ENCODE measurements at places on chromosomes 11 and 22.

DNA sequence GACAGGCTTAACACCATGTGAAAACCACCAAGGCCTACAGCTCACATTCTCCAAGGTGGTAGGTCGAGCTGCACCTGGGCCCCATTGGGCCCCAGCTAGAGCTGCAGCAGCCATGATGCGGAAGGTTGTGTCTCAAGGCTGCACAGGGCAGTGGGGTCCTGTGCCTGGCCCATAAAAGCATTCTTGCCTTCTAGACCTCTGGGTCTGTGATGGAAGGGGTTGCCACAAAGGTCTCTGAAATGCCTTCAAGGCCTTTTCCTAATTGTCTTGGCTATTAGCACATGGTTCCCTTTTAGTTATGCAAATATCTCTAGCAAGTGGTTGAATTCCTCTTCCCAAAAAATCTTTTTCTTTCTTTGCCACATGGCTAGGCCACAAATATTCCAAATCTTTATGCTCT is 52.5 kb upstream of the C11orf58 start:
- DNase-seq = no peak

GRCh38 chr11:94934846-94935245 is 38.5 kb downstream of the CWC15 start:
- DNase-seq = no peak

GRCh38 chr11:86463955-86464354 is 89.3 kb downstream of the CCDC81 start:
- no peak for DNase-seq

DNA sequence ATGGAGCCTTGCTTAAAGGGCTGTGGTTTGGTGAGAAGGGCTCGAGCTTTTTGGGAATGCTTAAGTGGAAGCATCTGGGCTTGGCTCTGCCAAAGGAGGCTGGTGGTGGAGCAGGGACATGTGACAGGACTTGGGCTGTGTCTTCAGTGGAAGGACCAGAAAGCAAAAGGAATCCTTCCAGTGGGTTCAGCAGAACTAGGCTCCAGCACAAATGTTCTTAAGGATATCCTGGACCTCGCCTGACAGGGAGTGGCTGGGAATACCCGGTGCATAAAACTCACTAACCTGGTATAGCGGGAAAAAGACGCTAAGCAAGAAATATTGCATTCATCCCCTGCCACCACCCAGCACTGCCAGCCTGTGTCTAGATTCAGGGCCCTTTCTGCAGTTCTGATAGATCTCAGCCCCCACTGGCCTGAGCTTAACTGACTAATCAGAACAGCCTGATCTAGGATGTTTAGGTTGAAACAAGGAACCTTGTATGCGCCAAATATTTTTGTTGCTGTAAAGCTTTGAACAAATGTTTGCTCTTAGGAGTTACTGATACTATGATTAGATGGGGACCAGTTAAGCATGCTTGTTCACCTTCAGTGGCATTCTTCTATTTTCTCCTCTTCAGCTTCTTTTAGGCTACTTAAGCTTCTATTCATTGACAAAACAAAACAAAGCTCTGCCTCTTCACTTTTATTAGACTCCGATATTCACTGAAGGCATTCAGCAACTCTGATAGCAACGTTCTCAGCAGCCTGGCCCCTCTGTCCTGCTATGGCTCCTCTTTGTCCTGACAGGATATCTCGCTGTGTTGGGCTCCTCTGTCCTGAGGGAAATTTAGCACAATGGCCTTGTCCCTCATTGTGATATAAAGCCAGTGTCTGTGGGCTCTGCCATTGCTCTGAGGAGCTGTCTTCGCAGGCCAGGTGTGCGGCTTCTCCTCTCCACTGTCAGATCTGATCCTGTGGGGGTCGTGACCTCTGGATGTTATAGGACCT is 25.0 kb downstream of the PPFIBP2 start:
- DNase-seq = no peak

DNA sequence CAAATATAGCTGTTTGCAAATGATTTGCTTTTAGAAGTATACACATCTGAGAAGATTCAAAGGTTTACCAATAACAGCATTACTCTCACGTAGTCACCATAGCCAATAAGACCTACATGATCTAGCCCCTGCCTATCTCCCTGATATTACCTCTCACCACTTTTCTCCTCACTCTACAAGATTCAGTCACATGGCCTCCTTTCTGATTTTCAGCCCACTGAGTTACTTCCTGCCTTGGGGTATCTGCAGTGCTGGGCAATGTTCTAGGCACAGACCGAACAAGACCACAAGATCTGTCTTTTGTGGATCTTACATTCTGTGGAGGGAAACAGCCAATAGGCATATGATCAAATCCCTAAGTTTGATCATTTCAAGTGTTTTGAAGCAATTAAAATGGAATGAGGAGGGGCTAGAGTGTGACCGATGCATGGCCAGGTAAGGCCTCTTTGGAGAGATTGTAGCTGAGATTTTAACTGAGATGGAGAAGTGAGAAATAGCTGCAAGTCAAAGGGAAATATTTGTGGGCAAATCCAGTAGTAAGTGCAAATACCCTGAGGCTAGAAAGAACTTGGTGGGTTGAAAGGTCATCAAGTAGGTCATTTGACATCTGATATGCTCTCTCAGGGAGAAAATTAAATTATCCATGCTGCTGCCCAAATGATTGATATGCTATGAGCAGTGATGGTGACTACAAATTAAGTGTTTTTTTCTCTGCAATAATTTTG is 43.1 kb downstream of the ARL14EP start:
- no peak for DNase-seq

DNA sequence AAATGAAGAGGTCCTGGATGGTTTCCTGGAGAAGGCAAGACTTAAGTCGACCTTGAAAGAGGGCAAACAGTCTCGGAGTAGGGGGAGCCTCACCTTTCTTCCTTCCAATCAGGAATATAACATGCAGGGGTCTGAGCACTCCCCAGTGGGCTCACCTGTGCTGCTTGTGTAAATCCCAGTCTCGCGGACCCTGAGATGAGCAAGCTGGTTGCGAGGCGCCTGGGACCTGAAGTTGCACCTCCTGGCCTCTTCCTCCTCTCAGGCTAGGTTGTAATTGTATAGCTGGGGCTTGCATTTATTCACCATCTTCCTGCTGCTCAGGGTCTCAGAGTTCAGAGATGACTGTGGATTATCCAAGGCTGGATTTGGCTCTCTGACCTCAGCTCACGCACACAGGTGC is 7.5 kb upstream of the WBP2NL start:
- no peak for DNase-seq

- DNase-seq = no peak
Observed at GRCh38 chr11:76071090-76071489, 135.2 kb downstream of the WNT11 start.

- DNase-seq = no peak
Observed at GRCh38 chr11:16186680-16187079, 169.7 kb downstream of the SOX6 start.

- no peak for DNase-seq
Observed at GRCh38 chr22:19429950-19430889, 1.3 kb downstream of the HIRA start.

GRCh38 chr22:30287648-30288418 is 1.5 kb downstream of the CASTOR1 start:
- peak; percentile 84 for DNase-seq

- DNase-seq = peak; percentile 28
Observed at GRCh38 chr22:31561238-31561887, 65.0 kb downstream of the SFI1 start.

GRCh38 chr11:106156290-106156937 is 79.0 kb downstream of the AASDHPPT start:
- DNase-seq = peak; percentile 28

- no peak for DNase-seq
Observed at GRCh38 chr11:76285397-76286104, 79.2 kb upstream of the WNT11 start.

GRCh38 chr11:88015170-88015569 is 160.1 kb downstream of the RAB38 start:
- no peak for DNase-seq

DNA sequence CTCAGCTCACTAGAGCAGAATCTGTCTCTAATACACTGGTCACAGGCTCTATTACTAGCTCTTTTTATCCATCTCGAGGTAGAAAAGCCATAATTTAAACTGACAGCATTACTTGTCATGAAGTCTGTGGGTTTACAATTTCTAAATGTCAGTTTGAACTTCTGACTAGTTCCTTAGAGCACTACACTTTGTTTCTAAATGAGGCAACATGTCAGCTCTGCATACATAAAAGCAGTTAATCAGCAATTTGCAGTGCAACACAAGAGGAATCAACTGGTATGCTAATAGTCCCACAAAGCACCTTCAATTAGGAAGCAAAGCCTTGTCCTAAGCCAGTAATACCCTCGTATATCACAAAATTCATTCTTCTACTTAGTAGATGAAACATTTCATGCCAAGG is 321.3 kb downstream of the TTC28 start:
- DNase-seq = no peak

- peak; percentile 42 for DNase-seq
Observed at GRCh38 chr22:28009272-28009827, 90.3 kb upstream of the PITPNB start.

DNA sequence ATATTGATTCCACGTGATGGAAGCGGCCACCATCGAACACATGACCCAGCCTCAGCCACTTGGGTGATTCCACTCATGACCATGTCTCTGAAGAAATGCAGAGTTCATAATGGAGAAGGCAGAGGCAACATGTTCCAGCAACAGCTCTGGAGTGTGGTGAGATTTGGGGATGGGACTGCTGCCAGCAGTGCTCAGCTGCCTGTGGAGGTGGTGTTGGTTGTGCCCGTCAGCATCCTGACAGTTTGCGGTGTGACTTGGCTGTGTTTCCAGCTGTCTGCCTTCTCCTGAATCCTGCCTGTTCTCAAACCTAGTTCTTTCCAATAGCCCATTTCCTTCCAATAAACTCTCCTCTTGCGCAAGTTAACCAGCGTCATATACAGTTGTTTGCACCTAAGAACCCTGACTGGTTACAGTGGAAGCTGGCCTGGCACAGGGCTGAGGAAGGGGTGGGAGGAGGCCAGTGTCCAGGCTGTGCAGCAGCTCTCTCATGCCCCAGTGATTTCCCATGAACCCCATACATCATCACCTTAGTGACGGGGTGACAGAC is 22.0 kb upstream of the OR8B8 start:
- DNase-seq = no peak

- DNase-seq = no peak
Observed at GRCh38 chr22:31882971-31883370, 61.4 kb upstream of the YWHAH start.

DNA sequence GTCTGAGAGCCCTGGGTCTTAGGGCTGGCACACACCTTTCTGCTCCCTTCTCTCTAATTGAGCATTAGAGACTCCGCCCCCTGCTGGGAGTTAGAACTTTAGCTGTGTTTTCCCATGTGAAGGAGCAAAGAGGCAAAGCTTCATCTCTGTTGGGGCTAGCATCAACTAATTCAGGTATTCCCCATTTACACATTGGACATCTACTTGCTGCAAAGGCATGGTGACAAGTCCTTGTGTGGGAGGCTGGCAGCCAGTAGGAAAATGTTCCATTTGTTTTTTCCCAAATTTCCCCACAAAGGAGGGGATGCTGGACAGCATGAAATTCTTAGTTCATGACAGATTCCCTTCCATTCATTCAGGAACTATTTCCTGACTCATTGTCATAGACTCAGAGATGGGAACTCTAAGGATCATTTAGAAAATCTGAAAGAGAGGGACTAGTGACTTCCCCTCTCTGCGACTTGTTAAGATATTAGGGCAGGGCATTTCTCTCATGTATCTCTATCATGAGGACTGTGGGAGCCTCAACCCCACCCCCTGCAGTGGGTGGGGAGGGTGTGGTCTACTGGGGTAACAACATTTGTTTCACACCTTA is 3.6 kb downstream of the CD44 start:
- DNase-seq = no peak

DNA sequence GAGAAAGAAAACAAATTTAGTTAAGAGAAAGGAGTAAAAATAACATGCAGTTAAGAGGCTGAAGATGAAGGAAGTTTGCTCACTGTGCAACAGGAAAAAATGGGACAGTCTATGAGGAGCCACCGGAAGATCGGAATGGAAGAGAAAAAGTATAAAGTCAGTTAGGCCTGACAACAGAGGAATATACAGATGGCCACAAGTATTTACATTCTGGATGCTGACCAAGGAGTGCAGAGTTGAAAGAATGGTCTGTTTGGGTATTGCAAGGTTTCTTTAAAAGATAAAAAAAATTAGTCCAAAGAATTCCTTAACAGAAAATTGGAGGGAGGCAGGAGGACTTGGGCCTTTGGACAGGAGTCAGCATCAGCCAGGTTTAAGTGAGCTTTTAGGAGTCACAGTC is 37.5 kb downstream of the RBFOX2 start:
- no peak for DNase-seq

DNA sequence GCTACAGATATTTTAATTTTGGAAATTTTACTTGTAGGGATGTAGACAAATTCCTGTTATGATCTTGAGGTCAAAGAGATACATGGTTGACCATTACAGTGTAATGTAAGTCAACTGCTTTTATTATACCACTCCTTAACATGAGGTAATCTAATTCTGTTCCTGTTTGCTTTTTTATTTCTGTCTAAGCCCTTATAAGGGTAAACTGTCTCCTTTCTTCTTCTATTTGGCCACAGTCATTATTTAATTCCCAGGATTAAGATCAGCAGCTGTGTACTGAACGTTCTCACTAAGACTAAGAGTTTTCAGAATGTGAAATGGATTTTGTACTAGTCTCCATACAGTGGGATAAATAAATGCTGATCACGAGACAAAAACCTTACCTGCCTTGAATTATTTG is 32.8 kb downstream of the C2CD3 start:
- DNase-seq = no peak

DNA sequence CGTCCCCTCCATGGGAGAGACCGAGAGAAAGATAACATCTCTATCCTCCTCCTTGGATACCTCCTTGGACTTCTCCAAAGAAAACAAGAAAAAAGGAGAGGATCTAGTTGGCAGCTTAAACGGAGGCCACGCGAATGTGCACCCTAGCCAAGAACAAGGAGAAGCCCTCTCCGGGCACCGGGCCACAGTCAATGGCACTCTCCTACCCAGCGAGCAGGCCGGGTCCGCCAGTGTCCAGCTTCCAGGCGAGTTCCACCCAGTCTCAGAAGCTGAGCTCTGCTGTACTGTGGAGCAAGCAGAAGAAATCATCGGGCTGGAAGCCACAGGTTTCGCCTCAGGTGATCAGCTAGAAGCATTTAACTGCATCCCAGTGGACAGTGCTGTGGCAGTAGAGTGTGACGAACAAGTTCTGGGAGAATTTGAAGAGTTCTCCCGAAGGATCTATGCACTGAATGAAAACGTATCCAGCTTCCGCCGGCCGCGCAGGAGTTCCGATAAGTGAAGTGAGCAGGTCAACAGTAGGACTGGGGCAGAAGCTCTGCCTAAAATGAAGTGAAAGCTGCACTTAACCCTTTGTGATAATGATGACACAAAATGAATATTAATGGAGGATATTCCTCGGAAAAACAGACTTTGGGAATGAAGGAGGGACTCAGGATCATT is 65.3 kb downstream of the WNT11 start:
- no peak for DNase-seq

- no peak for DNase-seq
Observed at GRCh38 chr11:61082062-61082870, 20.0 kb upstream of the CD5 start.

GRCh38 chr11:133258751-133259150 is 273.6 kb downstream of the OPCML start:
- no peak for DNase-seq
